Heart left ventricle (tissue), 16 donors: ENCODE measurements at places on chromosomes 1 and 21. TPM values are rescaled to one million over a fixed set of nuclear protein-coding genes. Genes with fewer than 3 reads are reported as not detected.

- DNase-seq, result no peak
Measured at GRCh38 chr1:24770881-24771280, 25.6 kb downstream of the CLIC4 start.

DNA sequence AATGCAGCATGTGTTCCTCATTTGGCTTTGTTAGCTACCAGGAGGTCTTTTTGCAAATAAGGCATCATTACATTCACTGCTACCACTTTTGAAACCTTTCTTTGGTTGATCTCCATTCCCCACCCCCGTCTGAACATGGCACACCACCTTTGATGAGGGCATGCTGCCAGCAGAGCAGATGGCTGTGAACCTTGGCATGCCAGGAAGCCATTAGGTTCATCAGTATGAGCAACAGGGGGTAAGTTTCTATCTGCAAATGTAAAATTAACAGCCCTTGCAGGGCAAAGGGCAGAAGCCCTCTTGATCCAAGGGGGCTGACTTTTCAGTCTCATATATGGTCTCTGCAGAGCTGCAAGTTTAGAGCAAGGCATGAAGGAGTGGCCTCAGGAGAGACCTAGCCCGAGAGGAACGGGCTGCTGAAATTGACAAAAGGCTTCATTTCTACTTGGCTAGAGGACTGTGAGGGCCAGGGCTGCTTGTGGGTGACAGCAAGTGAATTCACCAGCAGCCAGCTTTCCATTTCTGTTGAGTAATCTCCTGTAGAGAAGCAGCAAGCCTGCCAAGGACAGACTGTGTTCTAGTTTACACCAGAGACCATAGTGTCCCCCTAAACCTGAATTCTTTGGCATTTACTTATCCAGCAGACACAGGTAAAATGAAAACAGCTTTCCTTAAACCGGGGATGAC, 127.9 kb downstream of the ZNF326 start:
- no peak for DNase-seq

FCRL5 gene
- polyA plus RNA-seq, result not detected

LCE2C gene
- polyA plus RNA-seq, result not detected
